Naive thymus-derived CD8-positive, alpha-beta T cell (primary cell): ENCODE measurements at places on chromosomes 3 and 15. TPM values are rescaled to one million over a fixed set of nuclear protein-coding genes. Genes with fewer than 3 reads are reported as not detected.

- no peak overlapping the region for H3K4me3 ChIP-seq
- H3K27ac ChIP-seq, result no peak overlapping the region
- no peak for DNase-seq
These were observed 118.6 kb downstream of the PGPEP1L start for GRCh38 chr15:98888820-98889479.

DNA sequence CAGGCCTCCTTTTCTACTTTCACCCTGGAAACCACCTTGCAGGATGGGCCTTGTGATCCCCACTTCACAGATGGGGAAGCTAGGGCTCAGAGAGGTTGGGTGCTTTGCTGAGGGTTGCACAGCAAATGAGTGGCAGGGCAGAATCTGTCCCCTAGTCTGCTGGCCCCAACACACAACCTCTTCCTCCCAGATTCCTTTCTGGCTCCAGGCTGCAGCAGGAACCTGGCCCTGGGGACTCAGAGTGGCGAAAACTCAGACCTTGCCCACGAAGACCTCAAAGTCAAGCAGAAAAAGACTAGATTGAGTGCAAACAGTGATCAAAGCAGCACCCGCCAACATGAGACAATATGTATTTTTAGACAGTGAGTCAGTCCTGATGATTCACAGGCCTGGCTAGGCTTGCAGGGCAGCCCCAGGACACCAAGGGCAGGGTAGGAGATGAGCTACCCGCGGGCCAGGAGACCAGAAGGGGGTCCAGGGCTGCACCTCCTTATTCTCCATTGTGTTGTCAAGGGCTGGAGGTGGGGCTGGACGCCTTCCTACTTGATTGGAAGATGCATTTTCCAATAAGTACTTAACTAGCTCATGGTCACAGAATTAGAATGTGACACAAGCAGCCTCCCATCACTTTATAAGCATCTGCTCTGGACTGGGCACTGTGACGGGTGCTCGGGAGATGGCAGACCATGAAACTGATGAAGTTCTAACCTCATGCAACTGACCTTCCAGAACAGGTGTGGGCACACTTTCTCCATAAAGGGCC, 23.9 kb downstream of the GOLGA6L2 start:
- H3K4me1 ChIP-seq, result no peaks in the 10 kb centered on the region
- H3K27me3 ChIP-seq, result no peaks in the 10 kb centered on the region
- no peak for DNase-seq
- H3K27ac ChIP-seq, result no peak overlapping the region
- H3K4me3 ChIP-seq, result no peak overlapping the region

- H3K4me1 ChIP-seq, result no peaks in the 10 kb centered on the region
- H3K4me3 ChIP-seq, result no peak overlapping the region
- DNase-seq, result no peak
These were observed 112.0 kb upstream of the TJP1 start for GRCh38 chr15:29934251-29934650.

DNA sequence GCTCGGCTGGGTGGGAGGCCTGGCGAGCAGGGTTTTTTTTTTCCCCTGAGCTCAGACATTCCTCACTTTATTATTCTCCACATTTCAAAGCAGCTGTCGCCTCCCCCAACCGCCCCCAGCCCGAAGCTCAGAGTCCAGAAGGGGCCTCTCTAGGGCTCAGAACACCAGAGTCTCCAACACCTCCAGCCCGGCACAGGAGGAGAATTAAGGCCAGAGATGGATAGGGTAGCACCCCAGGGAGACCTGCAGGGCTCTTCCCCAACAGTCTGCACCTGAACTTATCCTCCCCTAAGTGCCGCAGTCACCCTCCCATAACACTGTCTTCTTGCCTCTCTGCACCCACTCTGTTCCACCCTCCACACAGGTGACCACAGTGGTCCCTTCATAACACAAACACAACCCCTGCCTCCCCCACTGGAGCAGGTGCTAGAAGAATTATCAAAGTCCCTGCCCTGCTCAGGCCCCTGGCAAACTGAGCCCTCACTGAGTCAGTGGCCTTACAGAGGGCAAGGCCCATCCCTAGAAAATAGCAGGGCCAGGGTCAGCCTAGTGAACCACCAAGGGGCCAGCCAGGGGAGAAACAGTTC, 14.1 kb downstream of the MYL3 start:
- no peak overlapping the region for H3K27ac ChIP-seq
- no peak for DNase-seq
- no peaks in the 10 kb centered on the region for H3K36me3 ChIP-seq
- peaks cover 5% of the 10 kb centered on the region for H3K4me1 ChIP-seq
- H3K4me3 ChIP-seq, result no peak overlapping the region

Gene GOLGA8G
- not detected for total RNA-seq
